ENCODE measurements at places on chromosomes 11 and 22. TPM values are rescaled to one million over a fixed set of nuclear protein-coding genes. Genes with fewer than 3 reads are reported as not detected.

DNA sequence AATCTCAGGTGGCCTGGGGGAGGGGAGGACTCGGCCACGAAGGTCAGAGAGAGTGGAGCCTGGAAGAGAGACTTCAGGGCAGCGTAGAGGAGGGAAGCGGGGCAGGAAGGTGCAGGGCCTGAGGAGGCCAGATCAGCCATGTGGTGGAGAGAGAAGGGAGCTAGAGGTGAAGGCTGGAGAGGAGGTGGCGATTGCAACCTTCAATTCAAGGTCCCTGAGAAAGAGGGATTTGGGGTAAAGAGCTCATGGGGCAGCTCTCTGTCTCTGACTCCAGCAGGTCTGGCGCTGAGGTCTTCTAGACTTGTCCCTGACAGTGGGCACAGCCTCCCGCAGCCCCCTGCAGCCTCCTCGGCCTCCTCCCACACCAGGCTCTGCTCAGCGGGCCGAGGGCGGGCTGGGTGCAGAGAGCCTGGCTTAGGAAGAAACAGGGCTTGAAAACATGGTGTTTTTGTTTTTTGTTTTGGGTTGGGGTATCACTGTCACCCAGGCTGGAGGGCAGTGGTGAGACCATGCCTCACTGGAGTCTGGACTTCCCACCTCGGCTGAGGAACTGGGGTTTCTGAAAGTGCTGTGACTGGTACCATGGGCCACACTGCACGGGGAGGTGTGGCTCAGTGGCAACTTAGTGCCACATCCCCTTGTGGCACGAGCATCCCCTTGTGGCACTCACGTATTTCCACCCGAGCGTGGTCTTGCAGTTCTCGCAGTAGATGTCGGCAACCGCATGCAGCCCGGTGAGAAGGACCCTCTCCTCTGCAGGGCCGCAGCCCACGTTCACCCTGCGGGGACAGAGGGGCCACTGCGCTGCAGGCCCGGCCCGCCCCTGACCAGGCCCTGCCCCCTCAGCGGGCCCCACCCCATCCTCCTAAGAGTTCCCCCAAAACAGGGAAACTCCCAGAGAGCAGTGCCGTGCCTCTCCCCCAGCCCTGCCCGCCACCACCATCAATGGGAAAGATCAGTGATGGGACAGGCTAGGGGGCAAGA lies 32.6 kb downstream of the YPEL1 start:
- no peak overlapping the region for H3K27ac ChIP-seq
- H3K4me1 ChIP-seq: peaks cover 36% of the 10 kb centered on the region
- DNase-seq: no peak
- no peaks in the 10 kb centered on the region for H3K36me3 ChIP-seq
- no peak overlapping the region for H3K4me3 ChIP-seq

- no peaks in the 10 kb centered on the region for H3K4me1 ChIP-seq
- no peak for DNase-seq
- no peaks in the 10 kb centered on the region for H3K36me3 ChIP-seq
Observed at GRCh38 chr11:103537904-103538502, 428.8 kb downstream of the DYNC2H1 start.

DNA sequence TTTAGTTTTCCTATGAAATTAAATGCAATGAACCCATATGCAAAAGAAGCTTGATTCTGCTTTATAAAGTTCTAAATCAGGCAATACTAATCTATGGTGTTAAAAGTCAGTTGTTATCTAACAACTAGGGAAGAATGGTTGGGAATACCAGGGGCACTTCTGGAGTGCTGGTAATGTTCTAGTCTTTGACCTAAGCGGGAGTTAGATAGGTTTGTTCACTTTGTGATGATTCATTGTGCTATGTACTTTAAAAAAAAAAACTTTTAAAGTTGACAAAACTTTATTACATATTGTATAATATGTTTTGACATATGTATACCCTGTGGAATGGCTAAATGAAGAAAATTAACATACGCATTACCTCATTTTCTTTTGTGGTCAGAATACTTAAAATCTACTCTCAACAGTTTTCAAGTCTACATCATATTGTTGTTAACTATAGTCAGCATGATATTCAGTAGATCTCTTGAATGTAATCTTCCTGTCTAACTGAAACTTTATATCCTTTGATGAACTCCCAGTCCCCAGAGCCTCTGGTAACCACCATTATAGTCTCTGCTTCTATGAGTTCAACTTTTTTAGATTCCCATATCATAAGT lies 39.2 kb downstream of the BIRC2 start:
- H3K36me3 ChIP-seq: peaks cover 27% of the 10 kb centered on the region
- no peak overlapping the region for H3K4me3 ChIP-seq
- no peaks in the 10 kb centered on the region for H3K27me3 ChIP-seq
- H3K27ac ChIP-seq: no peak overlapping the region
- no peaks in the 10 kb centered on the region for H3K4me1 ChIP-seq

GRCh38 chr11:130145975-130146776 lies 13.4 kb upstream of the ST14 start:
- DNase-seq: peak; percentile 65
- no peak overlapping the region for H3K4me3 ChIP-seq
- peak overlapping the region; percentile 87 for H3K27ac ChIP-seq

- no peaks in the 10 kb centered on the region for H3K27me3 ChIP-seq
- H3K27ac ChIP-seq: no peak overlapping the region
- DNase-seq: no peak
- no peaks in the 10 kb centered on the region for H3K36me3 ChIP-seq
- no peaks in the 10 kb centered on the region for H3K4me1 ChIP-seq
- no peak overlapping the region for H3K4me3 ChIP-seq
Observed at GRCh38 chr22:27385261-27385998, 416.1 kb downstream of the MN1 start.

- no peak overlapping the region for H3K27ac ChIP-seq
- H3K36me3 ChIP-seq: no peaks in the 10 kb centered on the region
- DNase-seq: no peak
- no peaks in the 10 kb centered on the region for H3K4me1 ChIP-seq
Observed at GRCh38 chr11:106858200-106858599, 160.1 kb downstream of the GUCY1A2 start.

DNA sequence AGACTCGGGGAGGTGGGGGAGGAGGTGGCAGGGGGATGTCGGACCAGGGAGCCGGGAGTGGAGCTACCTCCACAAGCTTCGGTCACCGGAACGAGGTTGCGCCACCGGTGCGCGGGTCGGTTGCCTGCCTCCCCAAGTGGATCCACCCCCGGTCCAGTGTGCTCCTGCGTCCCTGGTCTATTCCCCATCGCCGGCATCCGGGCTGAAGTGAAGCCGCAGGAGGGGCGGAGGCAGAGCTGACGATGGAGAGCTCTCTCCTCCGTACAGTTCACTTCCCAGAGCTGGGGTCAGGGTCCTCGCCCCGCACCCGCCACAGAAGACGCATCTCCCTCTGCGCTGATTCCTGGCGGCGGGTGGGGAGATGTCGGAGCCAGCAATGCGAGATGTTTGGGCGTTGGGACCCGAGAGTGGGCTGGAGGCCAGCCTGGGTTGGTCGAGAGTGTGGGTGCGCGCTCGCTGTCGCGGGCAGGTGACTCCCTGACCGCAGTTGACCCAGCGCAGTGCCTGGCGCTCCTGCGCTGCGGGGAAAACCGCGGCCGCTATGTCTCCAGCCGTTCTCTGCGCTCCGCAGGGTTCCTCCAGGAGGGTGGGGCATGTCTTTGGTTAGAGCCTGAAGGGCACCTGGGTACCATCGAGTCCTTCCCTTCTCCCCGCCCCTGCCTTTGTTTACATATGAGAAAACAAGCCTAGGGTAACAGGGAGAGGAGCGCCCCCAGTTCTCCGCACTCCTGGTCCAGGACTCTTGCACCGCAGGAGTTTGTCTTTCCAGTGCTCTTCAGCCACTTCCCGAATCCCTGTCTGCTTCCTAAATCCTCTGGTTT lies 1.7 kb downstream of the C11orf96 start:
- H3K27me3 ChIP-seq: peaks cover 43% of the 10 kb centered on the region
- no peaks in the 10 kb centered on the region for H3K36me3 ChIP-seq
- H3K4me1 ChIP-seq: peaks cover 17% of the 10 kb centered on the region

- no peaks in the 10 kb centered on the region for H3K4me1 ChIP-seq
- no peak overlapping the region for H3K4me3 ChIP-seq
- H3K27me3 ChIP-seq: peaks cover 7% of the 10 kb centered on the region
- no peaks in the 10 kb centered on the region for H3K36me3 ChIP-seq
Observed at GRCh38 chr11:134837887-134838232, 425.8 kb upstream of the B3GAT1 start.

DNA sequence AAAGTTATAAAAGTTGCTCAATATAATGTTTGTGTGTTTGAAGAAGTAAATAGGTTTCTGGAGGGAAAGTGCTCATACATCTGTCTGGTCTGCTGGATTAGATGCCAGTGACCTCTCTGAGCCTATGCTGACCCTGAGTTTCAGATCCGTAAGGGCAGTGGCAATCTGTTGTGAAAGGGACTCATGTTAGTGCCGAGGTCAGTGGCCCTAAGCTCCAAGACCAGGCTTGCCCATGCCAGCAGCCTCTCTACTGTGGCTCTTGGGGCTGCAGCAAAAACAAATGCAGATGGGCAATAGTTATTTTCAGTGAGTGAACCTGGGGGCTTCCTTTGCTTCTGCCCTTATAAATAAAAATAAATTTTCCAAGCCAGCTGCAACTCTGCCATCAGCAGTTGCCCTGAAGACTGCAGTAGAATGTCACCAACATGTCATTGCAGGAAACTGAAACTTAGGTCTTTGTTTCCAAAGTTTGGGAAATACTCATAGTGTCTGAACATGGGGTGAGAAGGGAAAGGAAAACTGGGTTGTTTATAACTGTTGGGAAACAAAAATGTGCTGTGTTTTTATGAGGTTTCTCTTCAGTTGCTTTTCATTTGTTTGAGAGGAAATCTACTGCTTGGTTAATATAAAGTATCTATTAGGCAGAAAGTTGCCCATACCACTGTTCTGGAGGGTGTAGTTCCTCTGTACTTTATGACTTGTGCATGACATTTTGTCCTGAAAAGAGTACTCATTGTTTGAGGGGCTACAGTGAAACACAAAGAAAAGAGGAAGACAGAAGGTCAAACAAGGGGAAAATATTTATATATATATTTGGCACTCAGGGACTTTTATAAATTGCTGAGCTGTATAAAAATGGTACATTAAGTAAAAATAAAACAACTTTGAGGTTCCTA lies 9.5 kb upstream of the MS4A4E start:
- H3K27me3 ChIP-seq: no peaks in the 10 kb centered on the region
- no peak for DNase-seq
- H3K4me1 ChIP-seq: no peaks in the 10 kb centered on the region
- H3K36me3 ChIP-seq: no peaks in the 10 kb centered on the region
- H3K4me3 ChIP-seq: no peak overlapping the region
- H3K27ac ChIP-seq: no peak overlapping the region

- no peaks in the 10 kb centered on the region for H3K36me3 ChIP-seq
- no peak overlapping the region for H3K4me3 ChIP-seq
- no peaks in the 10 kb centered on the region for H3K4me1 ChIP-seq
- DNase-seq: no peak
- peaks cover 22% of the 10 kb centered on the region for H3K27me3 ChIP-seq
Observed at GRCh38 chr11:133081730-133082452, 450.4 kb downstream of the OPCML start.

GRCh38 chr22:49398115-49398514 lies 429.6 kb downstream of the BRD1 start:
- H3K4me1 ChIP-seq: no peaks in the 10 kb centered on the region
- H3K36me3 ChIP-seq: no peaks in the 10 kb centered on the region
- peaks cover 4% of the 10 kb centered on the region for H3K27me3 ChIP-seq
- no peak overlapping the region for H3K27ac ChIP-seq
- no peak overlapping the region for H3K4me3 ChIP-seq

- no peak for DNase-seq
- H3K36me3 ChIP-seq: peaks cover 4% of the 10 kb centered on the region
- H3K27ac ChIP-seq: no peak overlapping the region
- H3K27me3 ChIP-seq: no peaks in the 10 kb centered on the region
- H3K4me1 ChIP-seq: peaks cover 9% of the 10 kb centered on the region
Observed at GRCh38 chr11:512761-513595, 5.9 kb upstream of the RNH1 start.

DNA sequence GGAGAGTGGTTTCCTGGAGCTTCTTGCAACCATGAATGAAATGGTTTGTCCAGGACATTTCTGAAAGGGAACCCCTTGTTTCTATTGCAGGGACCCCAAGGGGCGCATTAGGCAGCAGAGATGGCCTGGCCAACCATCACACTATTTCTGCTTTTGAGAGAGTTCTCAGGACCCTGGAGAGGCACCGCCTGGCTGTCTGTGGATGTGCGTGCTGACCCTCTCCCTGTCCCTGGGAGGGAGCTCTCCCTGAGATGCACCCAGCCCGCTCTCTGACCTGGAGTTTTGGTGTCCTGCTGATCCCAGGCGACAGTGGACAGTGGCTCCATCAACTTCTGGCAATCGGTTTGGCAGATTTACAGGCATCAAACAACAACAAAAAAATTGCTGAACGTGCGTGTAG lies 80.3 kb upstream of the SLC22A12 start:
- peaks cover 59% of the 10 kb centered on the region for H3K27me3 ChIP-seq
- no peaks in the 10 kb centered on the region for H3K36me3 ChIP-seq
- no peak overlapping the region for H3K27ac ChIP-seq
- no peak for DNase-seq
- H3K4me3 ChIP-seq: no peak overlapping the region

DNA sequence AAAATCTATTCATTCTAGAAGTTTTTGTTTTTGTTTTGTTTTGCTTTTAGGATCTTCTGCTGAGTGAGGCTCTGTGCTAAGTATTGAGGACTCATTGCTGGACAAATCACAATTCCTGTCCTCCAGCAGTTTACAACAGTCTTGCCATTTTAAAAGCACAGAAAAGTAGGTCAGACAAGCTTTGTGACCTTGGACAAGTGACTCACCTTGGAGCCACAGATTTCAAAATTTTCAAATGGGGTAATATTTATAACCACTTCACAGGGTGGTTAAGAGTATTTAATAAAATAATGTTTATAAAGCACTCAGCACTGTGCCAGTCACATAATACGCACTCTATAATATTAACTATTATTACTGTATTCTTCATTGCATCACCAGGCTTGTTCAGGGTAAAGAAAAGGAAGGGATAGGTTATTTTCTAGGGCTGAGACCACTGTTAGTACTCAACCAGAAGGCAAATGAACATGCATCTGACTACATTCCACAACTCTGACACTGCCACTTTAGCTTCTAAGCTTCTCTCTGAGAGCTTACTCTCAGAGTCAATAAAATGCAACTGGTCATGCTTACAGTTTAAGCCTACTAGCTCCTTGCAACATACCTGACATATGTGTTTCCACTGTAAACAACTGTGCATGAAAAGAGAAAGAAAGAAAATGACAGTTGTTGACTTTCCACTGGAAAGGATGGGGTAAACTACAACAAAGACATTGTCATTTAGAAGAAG lies 63.2 kb upstream of the FIBIN start:
- H3K4me1 ChIP-seq: no peaks in the 10 kb centered on the region
- no peak for DNase-seq
- no peak overlapping the region for H3K27ac ChIP-seq
- no peaks in the 10 kb centered on the region for H3K36me3 ChIP-seq

The TENM4 gene
- not detected for total RNA-seq

The CABP4 gene
- not detected for total RNA-seq

The ZNF214 gene
- 1.9 TPM for total RNA-seq

The OR52N4 gene
- total RNA-seq: not detected

The CLDN5 gene
- not detected for total RNA-seq

The JHY gene
- not detected for total RNA-seq

Data from HepG2 (cell line).